ENCODE measurements at places on chromosomes 2 and 18.

DNA sequence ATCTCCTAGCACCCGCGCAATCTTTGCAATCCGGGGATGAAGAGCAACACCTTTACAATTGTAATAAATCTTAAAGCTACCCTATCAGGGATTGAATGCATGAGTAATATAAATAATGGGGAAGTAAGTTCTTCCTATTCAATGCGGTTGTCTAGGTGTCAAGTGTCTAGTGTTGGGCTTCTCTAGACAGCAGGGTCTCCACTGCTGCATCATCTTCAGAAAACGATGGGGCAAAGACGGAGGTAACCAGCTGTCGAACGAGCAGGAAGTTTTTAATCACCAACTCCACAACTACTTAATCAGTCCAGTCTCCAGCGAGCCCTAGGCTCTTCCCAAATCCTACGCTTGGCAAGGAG, 573 bp downstream of the STAM2 start:
- no peak for DNase-seq

- DNase-seq = no peak
These were observed 120.8 kb downstream of the PLCL1 start for GRCh38 chr2:197925204-197925603.

DNA sequence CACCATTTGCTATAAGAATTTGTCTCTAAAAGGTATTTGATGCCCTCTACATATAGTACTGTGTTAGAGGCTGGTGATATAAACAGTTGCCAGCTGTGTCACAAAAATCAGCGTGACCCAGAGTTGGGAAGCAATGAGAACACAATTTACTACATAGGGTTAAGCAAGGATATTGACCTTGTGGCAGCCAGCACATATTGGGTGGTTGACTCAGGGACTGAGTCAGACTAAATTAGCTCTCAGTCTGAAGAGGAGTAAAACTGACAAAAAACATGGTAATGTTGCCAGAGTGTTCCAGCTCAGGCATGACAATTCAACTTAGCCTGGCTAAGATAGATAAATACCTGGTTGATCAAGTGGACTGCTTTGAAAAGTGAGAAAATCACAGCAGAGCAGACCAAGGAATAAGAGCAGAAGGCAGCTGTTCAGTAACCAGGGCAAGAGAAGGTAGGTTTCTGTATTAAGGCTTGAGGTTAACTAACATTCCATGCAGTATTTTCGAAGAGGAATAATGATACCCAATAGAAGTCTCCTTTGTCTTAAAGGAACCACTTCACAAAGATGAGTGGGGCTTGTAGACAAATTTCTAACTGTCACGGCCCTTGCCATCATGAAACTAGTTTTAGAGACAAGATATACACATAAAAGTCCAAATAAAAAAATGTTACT, 108.2 kb upstream of the ERBB4 start:
- no peak for DNase-seq

DNA sequence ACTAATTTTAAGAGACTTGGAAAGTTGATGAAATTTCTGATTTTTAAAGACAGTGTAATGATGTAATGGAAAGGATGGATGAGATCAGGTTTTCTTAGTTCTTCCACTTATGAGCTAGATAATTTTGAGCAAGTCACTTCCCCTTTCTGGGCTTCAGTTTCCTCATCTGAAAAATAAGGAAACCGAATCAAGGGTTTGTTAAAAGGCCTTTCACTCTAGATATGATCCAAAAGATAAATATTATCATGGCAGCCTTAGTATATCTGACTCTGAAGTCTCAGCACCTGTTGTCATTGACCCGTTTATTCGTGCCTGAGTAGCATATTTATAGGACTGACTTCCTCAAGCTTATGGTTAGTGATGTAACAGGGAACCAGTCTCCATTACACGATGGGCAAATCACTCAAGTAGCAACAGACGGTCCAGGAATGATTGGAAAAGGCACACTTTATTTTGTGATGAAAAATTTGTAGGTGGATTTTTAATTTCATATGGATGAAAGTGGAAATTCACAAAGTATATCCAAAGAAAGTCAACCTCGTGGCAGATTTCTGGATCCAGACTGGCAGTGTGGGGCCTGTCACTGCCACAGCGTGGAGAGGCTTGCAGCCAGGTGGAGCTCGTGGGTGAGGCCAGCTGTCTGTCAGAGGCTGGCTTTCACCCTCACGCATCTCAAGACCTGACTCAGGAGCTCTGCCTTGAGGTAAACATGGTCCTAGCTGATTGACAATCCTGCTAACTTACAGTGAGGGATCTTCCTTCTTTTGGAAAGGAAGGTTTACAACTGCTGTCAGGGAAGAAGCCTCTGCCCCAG, 137.9 kb upstream of the CXCR4 start:
- DNase-seq = no peak

- peak; percentile 9 for DNase-seq
These were observed 151.6 kb downstream of the DTNB start for GRCh38 chr2:25521665-25522387.

DNA sequence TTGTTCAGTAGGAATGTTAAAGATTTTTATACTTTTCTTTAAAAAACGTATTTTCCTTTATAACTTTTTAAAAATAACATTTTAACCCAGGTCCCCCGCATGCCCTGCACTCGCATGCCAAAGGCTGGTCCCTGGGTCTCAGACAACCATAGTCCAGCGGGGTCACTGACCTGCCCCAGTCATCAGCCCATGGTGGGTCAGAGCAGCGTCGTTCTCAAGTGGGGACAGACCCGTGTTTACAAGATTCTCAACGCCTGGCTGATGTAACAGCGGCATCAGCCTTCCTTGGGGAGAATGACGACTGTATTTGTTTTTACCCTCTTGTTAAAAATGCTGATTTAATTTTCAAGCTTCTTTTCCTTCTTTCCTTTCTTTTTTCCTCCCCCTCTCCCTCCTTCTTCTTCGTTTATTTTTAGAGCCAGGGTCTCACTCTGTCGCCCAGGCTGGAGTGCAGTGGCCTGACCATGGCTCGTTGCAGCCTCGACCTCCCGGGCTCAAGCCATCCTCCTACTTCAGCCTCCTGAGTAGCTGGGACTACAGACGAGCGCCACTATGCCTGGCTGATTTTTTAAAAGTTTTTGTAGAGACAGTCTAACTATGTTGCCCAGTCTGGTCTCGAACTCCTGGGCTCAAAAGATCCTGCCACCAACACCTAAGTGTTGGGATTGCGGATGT, 1.0 kb upstream of the EFHD1 start:
- DNase-seq = no peak

- no peak for DNase-seq
These were observed 75.0 kb downstream of the CTIF start for GRCh38 chr18:48613589-48614404.

GRCh38 chr2:219951099-219951498, 323.7 kb downstream of the SLC4A3 start:
- no peak for DNase-seq

DNA sequence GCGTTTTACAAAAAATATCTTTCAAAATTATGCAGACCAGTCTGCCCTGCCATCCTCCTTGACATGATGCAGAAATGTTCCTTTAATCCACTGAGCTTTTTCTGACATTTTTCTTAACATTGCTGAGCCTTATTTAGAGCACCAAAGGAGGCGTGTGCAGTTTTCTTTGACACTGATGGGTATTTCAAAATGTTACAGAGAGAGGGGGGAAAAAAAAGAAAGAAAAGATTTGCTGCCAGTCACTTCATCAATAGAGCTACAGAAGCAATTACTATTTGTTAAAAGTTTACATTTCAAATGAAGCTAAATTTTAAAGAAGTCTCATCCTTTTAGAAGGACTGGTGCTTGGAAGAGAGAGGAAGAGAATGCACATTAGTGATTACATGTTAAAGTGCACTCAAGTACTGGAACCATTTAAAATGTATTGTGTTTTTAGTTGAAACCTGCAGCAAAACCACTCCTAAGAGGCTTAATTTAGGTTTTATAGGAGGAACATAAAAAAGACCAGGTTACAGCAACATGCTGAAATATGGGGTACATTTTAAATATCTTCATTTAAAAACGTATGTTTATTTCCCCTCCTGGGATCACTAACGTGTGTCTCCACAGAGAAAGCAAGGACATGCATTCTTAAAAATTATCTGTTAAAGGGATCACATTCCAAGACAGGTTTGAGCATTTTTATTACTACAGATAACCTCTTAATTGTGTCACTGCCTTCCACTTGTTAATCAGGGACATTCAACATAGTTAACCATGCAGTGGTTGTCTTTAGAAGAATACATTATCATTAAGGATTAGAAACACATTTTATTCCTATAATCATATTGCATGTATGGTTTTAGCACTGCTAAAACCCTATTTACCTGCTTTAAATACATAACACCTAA, 258.4 kb downstream of the MEIS1 start:
- no peak for DNase-seq

DNA sequence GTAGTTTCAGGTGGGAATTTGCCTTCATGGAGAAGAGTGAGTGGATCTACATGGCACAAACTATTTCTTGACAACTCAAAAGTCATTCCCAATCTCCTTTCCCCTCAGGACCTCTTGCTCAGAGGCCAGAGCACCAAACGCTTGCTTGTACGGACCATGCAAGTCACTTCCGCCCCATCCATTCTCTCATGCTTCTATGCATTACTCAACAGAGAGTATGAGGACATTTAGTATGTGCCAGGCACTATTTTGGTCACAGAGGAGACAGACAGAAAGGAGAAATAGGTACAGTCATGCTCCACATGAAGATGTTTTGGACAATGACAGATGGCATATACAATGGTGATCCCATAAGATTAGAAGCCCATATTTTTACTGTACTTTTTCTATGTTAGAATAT, 117.5 kb downstream of the ACTR3 start:
- no peak for DNase-seq

DNA sequence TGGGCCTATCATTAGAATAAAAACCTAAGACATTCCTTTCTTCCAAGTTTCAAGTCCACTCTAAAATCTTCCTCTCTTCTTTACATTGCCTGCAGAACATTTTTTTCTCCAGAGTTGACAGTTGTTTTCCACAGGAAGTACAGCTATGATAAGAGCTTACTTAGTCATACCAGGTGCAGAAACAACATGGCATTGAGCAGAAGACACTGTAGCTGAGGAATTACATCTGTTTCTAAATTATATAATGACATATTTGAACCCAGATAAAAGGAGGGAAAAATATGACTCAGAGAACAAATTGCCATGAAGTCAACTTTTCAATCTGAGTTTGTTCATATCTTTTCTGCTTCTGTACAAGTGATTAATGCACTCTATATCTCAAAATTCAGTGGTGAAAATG, 30.2 kb downstream of the CMPK2 start:
- no peak for DNase-seq

DNA sequence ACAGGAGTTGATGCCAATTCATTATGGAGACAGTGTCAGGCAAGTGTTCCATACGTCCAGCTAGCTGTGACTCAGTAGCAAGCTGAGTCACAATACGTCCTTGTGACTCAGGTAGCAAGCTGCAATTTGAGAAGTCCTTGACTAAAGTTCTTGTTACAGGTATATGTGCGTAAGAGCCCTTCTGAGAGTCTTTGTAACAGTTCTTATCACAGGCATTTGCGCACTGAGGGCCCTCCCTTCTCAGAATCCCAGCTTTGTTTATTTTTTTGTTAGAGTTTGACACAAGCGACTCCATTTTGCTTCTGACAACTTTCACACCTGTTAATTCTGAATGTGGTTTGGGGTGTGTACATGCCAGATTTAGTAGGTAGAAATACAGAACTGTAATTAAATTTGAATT, 20.1 kb upstream of the ACMSD start:
- DNase-seq = no peak

DNA sequence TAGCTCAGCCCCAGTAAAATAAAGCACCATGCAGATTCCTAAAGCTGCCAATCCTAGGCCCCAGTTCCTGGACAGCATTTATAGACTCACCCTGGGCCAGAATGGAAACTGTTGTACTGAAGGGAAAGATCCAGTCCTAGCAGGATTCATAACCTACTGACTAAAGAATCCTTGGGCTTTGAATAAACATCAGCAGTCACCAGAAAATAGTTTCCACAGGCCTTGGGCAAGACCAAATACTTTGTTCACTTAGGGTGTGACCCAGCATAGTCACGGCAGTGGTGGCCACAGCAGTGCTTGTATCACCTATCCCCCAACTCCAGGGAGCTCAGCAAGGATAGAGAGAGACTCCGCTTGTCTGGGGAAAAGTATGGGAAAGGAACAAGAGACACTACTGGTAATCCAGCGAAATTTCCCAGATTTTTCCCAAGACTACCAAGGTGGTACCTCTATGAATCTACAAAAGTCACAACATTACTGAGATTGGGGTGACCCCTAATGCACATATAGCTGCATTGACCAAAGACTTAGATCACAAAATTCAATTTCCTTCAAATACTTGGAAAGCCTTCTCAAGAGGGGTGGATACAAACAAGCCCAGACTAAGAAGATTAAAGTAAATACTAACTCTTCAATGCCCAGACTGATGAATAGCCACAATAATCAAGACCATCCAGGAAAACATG, 748.1 kb upstream of the LRATD1 start:
- no peak for DNase-seq

- DNase-seq = no peak
These were observed 27.1 kb downstream of the STARD7 start for GRCh38 chr2:96181529-96181928.

DNA sequence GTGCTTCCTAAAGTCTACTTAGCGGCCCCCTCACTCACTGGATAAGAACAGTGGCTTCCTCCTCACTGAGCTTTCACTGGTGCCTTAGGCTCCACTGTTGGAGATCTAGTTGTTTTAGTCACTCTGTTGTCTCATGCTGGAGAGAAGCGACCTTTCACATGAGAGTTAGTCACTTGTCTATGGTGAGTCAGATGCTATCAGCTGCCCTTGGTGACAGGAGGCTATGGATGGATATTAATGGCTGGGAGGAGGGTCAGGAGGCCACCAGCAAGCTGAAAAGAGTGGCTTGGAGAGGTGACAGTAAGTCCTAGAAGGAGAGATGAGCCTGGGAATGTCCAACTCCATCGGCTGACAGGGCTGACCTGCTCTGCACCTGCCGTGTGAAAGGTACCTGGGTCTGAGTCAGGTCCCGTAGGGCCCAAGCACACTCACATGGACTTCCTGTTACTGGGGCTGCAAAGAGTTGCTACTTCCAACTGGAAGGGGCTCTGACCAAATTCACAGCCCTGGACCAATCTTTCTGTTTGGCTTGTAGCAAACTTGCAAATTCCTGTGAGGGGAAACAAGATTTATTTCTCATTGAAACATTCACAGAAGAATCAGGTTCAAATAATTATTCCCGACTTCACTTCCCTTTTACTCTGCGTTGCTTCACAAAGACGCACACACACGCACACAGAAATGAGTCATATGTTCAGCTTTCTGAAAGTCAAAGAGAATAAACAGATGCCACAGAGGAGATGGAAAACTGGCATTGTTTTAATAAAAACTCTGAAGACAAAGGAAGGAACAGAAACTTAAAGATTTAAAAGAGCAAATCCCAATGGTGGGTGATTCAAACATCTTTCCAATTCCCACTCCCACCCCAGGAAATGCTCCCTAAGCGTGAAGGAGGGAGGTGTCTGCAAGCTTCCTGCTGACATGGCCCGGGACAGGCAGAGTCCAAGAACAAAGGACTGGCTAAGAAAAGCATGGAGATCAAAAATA, 203.5 kb upstream of the TWIST2 start:
- no peak for DNase-seq

DNA sequence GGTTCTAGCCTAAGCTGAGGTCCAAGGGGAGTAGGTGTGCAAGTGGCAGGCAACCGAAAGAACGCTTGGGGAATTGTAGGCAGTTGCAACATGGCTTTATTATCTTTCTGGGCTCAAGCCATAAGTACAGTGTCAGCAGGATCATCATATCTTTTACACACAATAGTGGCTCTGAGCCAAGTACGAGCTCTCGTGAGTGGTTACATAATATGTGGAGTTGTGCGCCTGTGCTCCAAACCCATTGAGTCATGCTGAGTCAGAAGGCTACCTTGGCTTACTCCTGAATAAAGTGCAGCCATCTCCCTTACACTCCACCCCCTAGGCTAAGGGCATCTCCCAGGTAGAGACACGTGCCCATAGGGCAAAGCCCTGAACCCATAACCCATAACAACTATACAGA, 233.9 kb downstream of the SATB2 start:
- DNase-seq = no peak
